Activated T-helper 1 cell treated with anti-CD3 and anti-CD28 coated beads, Interleukin-12 subunit alpha, Interleukin-12 subunit beta, Interleukin-2, Interleukin-4 antibody, amounts not matched to agents 30 ng/mL and 10 ng/mL and 1 ng/mL, durations not matched to agents 14 hours and 24 hours and 36 hours (primary cell): ENCODE measurements at places on chromosomes 2 and 18. TPM values are rescaled to one million over a fixed set of nuclear protein-coding genes. Genes with fewer than 3 reads are reported as not detected.

DNA sequence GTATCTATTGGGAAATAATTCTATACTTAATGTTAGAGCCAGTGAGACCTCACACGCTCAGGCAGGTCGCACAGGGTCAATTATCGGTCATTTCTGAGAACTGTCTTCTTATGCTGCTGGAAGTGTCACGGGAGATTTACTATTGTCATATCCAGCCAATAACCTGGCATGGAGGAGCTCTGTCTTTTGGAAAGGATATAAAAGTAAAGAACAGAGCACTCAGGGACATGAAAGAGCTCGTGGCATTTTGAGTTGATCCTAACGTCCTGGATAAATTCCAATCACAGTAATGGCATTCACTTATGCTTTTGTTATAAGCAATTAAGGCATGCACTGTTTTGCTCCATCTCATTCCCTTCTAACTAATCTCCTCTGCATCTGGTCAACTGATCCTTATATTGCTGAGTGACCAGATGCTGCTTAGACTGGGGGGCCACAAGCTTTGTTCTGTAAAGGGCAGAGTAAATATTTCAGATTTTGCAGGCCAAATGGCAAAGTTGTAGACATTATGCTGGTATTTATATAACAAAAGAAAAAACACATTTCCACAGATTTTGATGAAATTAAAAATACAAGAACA, 453.5 kb upstream of the SMIM21 start:
- no peaks in the 10 kb centered on the region for H3K36me3 ChIP-seq
- no peak overlapping the region for H3K4me3 ChIP-seq
- no peak overlapping the region for H3K27ac ChIP-seq
- H3K4me1 ChIP-seq: no peaks in the 10 kb centered on the region

DNA sequence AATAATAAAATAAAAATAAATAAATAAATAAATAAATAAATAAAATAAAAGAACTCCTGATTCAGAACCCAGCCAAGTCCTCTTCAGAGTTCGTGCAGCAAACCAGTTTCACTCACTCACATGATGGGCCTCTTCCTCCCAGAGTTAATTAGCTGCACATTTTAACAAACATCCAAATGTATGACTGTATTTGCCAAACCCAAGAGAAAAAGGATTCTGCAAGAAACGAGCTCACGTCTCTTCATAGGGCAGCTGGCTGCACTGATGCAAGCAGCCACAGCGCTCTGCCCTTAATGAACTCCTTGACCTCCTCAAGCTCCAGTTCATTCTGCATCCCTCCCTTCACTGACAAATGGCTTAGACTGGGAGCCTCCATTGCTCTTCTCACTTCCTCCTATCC, 55.1 kb downstream of the MREG start:
- peaks cover 9% of the 10 kb centered on the region for H3K36me3 ChIP-seq
- H3K27me3 ChIP-seq: no peaks in the 10 kb centered on the region
- no peaks in the 10 kb centered on the region for H3K4me1 ChIP-seq
- no peak overlapping the region for H3K4me3 ChIP-seq
- no peak for DNase-seq
- H3K27ac ChIP-seq: peak overlapping the region; percentile 31

DNA sequence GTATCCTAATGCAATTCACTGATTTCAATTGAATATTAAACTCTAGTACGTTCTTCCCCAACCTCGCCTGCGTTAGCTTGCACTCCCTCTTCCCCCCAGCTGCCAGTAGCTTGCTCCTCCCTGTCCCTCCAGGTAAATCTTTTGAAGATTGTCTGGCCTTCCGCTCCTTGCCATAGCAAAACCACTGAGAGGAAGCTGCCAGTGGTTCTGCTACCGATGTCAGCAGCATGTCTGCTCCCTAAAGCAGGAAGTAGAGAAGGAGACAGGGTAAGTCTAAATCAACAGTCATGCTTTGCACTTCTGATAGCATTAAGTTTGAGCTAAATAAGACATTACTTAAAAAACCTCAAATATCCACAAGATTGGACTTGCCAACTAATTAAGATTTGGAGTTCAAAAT, 89.1 kb downstream of the SCN2A start:
- H3K27ac ChIP-seq: no peak overlapping the region
- peaks cover 12% of the 10 kb centered on the region for H3K4me1 ChIP-seq
- no peaks in the 10 kb centered on the region for H3K27me3 ChIP-seq
- H3K36me3 ChIP-seq: no peaks in the 10 kb centered on the region
- DNase-seq: no peak

Gene FBLN7
- total RNA-seq: 26.4 and 29.6 TPM in 2 replicates

Gene CD207
- not detected in 2 replicates for total RNA-seq

Gene SAP130
- 30.9 and 31.5 TPM in 2 replicates for total RNA-seq

Gene RPRM
- 0.20 TPM in 1 of 2 replicates, not detected in the other for total RNA-seq
